ENCODE measurements at places on chromosomes 11 and 22. TPM values are rescaled to one million over a fixed set of nuclear protein-coding genes. Genes with fewer than 3 reads are reported as not detected.
A peak's percentile ranks its signal among the peaks of the same experiment; 100 is the strongest.

GRCh38 chr11:36455658-36456111 is 54.4 kb downstream of the TRAF6 start:
- peak; percentile 89 for DNase-seq

DNA sequence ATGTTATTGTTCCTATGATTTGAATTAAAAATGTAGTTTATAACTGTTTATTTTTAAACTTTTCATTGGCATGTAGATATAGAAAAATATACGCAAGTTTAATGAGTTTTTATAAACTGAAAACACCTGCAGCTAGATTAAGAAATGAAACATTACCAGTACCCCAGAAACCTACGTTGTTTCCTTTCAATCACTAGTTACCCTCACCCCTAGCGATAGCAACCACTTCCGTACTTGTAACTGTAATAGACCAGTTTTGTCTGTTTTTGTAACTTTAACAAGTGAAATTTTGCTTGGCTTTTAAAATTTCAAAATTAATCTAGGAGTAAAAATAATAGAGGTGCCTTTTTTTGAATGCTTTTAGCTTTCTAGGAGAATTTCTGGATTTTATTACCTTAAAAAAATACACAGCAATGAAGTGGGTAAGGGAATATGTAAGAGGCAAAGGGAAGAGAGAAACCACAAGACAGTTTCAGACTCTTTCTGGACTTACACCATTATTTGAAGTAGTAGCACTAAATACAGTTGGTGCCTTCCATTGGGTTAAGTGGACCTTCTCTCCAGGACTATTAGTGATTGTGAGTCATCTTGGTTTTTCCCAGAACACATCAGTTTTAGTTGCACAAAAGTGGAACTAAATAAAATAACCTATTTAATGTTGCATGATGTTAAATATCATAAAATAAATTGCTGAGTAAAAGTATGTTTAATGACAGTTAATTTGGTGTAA is 18.7 kb upstream of the NAT10 start:
- DNase-seq: no peak

GRCh38 chr11:47165253-47165840 is 11.3 kb downstream of the ARFGAP2 start:
- no peak for DNase-seq

Gene CHRM1
- not detected for total RNA-seq

Data from heart right ventricle (tissue), 16 donors.